ENCODE measurements at places on chromosomes 2 and 18.

- peak; percentile 32 for DNase-seq
These were observed 237.5 kb downstream of the LDLRAD4 start for GRCh38 chr18:13455960-13456481.

GRCh38 chr18:77115192-77115953 is 17.2 kb downstream of the MBP start:
- no peak for DNase-seq

- no peak for DNase-seq
These were observed 16.9 kb downstream of the SLC66A2 start for GRCh38 chr18:79934311-79935097.

GRCh38 chr2:73886357-73886756 is 6.5 kb upstream of the ACTG2 start:
- no peak for DNase-seq

DNA sequence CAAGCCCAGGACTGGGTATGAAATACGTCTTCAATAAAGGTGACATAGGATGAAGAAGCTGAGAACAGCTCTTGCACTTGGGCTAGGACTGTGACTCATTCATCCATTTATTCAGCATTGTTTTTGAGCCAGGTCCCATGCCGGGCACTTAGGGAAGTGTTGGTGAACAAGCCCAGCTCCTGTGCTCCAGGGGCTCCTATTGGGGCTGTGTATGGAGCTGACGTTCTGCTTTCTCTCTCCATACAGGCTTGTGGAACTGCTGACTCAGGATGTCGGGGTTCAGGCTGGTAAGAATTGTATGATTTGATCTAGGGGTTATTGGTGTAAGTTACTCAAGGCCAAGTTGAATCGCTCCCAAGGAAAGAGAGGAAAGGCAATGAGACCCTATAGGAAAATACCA is 24.0 kb downstream of the MYO7B start:
- DNase-seq = no peak

DNA sequence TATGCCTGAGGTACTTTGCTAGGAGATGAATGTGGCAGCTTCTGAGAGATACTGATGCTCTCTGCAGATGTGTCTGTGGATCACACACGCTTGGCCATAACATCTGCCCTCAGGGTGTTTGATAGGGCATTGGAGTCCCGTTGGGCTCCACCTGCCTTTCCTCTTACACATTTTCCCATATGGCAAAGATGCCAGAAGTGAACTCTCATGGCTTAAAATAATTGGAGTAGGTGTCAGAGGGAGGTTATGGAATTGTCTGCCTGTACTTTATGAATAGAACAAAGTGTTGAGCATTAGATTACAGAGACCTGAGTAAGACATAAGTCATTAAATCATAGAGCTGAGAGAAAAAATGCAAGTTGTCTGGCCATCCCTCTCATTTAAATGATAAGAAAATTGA is 75.3 kb upstream of the PNPT1 start:
- DNase-seq = no peak

DNA sequence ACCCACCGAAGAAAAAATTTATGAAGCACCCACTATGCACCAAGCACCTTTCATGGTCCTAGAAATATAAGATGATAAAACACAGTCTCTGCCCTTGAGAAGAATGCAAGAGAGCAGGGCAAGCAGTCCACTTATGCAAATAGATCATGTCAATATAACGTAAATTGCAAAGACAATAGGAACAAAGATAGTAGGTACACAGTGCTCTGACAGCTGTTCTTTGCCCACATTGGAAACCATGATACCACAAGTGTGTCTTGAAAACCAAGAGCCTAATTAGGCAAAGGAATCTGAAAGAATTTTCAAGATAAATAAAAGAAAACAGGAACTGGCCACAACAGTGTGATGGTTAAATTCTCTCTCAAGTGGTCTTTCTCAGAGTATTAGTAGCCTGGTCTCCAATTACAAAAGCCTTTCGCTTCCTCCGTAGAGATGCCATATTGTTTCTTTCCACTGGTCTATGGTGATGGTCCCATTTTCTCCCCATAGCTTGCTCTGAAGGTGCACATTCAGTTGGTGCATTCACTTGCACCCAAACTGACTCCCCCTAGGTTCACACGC is 108.5 kb downstream of the VWC2L start:
- DNase-seq = no peak

DNA sequence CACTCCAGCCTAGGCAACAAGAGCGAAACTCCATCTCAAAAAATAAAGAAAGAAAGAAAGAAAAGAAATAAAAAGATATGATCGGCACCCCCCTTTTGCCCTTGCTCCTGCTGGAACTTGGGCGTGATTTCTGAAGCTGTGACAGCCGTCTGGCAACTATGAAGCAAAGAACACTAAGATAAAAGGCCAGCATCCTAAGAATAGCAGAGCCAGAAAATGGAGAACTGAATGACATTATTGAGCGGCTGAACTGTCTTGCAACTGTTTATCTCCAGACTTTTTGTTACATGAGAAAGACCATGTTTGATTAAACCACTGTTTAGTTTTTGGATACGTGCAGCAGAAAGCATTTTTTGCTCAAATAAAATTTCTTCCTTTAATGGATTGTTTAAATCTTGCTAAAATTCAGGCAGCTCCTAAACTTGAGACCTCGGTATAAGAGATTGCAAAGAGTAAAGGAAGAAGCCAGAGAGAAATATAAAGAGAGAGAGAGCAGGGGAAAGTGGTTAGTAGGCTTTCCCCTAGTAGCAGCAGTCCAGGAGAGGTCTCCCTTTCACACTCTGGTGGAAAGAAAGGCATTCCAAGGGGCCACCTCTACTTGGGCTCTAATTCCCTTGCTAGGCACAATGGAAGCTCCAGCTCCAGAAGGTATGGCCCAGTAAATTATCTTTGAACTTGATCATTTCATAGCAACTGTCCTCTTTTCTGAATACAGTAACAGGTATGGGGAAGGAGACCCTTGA is 8.2 kb upstream of the MBD2 start:
- DNase-seq = no peak

- DNase-seq = no peak
These were observed 17.0 kb downstream of the TNFAIP6 start for GRCh38 chr2:151374436-151374835.

GRCh38 chr18:68608851-68609490 is 105.9 kb downstream of the TMX3 start:
- no peak for DNase-seq

DNA sequence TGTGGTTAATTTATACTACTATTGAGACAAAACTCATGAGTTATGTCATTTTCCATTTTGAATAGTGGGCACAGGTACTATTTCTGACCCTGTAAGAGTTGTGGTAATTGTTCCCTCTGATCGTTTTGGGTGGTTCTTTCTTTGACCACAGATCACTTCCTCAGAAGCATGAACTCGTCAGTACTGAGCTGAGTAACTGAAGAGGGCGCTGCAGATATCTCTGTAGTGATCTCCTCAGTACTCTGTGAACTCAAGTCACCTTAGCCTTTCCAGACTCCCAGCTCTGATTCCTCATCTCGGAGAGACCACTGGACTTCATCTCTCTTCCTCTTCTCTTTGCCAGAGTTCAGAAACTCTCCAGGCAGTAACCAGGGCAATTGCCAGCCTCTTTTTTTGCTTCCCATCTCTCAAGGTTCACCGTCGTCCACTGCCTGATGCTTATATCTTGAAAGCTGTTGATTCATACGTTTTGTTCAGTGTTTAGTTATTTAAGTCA is 9.4 kb upstream of the IL1RL1 start:
- DNase-seq = peak; percentile 39

GRCh38 chr2:199851501-199851810 is 464 bp upstream of the FTCDNL1 start:
- no peak for DNase-seq

GRCh38 chr2:128322715-128323554 is 4.3 kb upstream of the HS6ST1 start:
- DNase-seq = no peak

DNA sequence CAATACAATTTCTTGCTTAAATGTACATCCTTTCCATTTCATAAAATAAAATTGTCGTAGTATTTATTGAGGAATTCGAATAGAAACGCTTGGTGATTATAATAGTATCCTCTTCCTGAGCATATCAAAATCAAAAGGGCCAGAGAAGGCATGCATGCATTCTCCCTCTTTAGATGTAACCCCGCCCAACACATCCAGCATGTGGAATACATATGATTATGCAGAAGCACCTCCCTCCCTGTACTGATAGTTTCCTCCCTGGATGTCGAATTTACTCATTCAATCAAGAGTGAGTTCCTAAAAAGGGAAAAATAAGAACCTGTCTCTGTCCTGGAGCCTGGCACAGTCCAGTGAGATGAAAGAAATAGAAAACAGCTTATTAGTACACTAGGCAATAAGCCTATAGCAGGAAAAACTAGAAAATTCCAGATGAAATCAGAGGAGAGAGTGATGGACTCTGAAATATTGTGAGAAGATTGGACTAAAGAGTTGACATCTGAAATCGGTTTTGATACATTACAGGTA is 262.9 kb downstream of the RDH14 start:
- DNase-seq = no peak

GRCh38 chr2:137826373-137827372 is 137.6 kb upstream of the HNMT start:
- no peak for DNase-seq

DNA sequence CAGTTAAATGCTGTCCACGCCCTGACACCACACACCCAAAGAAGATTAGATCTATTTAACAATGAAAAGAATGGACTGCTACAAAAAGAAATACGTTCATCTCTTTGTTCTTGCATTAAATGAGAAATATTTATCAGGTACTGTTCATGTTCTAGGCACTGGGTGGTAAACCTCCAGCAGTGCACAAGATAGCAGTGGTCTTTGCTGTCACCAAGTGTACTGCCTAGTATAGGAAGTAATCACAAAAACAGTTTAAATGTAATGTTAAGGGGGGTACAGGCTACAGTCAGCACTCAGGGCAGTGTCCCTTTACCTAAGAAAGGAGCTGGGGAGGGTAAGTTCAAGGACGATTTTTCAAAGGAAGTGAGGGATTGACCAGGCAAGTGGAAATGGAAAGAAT is 443.6 kb downstream of the PARD3B start:
- DNase-seq = no peak

- DNase-seq = no peak
These were observed 28.2 kb upstream of the IL1R1 start for GRCh38 chr2:102114290-102114721.

- no peak for DNase-seq
These were observed 170.0 kb downstream of the TXNL1 start for GRCh38 chr18:56468396-56468795.

DNA sequence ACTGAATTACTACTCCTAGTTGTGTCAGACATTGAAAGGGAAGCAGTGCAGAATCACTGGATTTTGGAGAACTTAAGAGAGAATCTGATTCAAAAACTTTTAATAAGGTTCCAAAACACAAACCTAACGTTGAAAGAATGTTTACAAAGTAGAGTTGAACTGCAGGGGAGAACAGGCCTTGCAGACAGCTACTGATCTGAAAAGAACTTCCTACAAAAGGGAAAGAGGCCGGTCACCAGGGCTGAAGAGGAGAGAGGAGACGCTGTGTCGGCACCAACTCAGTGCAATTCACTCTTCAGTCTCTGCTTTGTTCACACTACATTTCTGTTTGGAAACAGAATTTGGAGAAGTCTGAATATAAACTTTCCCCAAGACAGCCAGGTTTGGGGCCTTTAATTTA is 124.0 kb downstream of the GAREM1 start:
- DNase-seq = no peak

Data from CD4-positive, alpha-beta T cell treated with Interferon alpha-2 for 1 hour (primary cell).